ENCODE measurements at places on chromosomes 11 and 22.

DNA sequence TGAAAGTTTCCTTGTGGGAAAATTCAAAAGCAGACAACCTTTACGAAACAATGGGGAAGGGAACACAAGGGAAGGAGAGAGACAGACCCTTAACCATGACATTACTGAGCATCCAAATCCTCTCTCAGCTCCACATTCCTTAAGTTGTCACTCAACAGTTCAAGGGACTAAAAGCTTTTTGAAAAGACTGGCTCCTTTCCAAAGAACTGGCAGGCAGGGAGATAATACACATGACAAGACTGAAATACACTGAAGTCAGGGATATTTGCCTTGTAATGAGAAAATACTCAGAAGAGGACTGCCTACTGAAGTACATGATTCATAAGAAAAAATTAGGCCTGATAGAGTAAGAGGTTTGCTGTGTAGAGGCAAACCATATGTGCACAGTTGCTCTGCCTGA, 69.1 kb downstream of the SMCO4 start:
- no peak for DNase-seq

DNA sequence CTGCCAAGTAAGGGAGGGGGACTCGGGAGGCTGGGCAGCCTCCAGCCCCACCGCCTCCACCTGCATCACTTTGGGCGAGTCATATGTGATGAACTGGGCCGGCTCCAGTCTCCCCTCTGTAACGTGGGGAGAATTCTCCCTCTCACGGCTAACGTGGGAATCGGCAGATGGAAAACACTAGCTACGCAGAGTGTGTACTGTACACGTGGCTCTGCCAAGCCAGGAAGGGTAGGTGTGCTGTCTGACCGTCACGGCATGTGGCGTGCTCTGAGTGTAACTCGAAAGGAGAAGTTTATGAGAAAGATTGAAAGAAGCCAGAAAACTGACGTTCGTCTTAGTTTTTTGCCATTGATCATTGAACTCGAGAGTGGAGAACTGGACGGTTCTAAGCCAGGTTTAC, 13.7 kb downstream of the TRMU start:
- no peak for DNase-seq

DNA sequence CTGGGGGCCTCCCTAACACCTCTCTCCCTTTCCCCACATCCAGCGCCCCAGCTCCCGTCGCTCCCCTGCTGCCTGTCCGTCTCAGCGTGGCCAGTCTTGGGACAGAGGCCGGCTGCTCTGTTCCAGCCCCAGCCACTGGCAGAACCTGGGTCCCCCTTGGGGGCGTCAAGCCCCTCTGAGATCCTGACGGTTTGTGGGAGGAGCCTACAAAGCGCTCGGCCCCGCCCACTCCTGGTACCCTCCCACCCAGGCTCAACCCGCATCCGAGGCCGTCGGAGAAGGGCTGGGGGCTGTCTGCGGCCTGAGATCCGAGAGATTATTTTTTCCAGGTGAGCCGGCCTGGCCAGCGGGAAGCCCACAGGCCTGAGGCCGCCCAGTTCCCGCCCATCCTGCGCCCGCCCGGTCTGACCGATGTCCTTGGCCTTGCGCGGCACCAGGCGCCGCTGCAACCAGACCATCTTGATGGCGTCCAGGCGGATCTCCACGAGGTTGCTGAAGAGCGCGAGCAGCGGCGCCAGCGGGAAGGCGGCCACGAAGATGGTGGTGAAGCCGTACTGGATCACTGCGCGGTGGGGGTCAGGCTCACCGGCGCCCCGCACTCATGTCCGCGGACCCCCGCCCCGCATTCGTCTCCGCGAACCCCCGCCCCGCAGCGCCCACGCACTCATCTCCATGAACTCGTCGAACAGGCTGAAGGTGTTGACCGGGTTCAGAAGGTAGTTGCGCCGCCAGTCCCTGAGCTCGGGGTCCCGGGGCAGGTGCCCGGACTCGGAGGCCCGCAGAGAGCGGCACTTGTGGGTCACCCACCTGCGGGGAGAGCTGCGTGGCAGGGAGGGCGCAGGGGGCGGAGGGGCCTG, 5.5 kb upstream of the SIGIRR start:
- DNase-seq, result no peak

- DNase-seq, result no peak
These were observed 1395.9 kb downstream of the FAM181B start for GRCh38 chr11:81337756-81338155.

DNA sequence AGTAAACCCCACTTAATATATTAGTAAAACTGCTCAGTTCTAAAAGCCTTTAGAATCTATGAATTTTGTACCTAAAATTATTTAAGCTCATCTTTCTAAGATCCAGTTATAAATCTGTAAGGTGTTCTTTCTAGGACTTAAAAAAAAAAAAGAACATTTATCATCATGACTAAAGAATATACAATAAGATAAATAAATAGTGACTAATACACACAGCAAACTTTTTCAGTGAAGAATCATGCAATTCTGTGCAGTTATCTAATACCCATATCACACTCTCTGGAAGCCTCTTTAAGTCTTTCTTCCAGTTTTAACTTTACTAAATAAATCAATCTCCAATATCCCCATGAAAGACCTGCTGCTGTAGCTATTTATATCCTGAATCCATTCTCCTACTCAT, 59.8 kb downstream of the CEP57 start:
- DNase-seq, result no peak

- DNase-seq, result no peak
These were observed at the start of gene C11orf52 for GRCh38 chr11:111918390-111919256. Gene C11orf52, plus strand, starts transcription at chr11:111918913. Its CDS starts 60 bp downstream, at chr11:111918973.

DNA sequence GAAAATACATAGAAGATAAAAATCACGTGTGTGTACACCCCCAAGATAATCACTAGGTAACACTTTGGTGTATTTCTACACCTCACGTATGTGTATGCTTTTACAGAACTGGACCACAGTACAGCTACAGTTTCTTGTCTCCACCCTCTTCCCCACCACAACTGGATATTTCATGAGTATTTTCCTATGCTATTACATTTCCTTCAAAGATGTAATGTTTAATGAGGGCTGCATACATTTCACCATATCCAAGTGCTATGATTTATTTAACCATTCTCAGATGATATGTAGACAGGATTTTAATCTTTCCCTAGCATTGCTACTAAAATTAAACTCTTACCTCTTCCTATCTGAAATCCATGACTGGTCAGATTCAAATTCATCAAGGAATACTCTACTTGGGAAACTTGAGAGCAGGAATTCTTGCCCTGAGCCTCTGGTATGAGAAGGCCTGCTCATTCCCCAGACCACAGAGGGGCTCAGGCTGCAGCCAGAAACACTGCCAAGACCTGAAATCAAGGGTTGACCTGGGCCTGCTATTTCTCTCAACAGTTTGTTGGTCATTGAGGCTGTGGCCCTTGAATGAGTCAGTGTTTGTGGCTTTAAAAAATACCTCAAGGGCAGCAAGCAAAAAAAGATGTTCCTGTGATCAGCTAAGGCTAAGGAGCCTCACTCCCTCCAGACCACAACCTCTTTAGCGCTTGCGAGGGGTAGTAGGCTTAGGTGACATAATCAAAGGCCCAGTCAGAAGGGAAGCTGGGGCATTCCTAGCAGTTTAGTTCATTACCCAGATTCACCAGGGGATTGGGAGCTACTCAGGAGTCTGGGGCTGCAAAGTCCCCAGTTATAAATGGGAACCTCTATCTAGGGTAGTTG, 55.5 kb downstream of the ABTB2 start:
- no peak for DNase-seq

- DNase-seq, result no peak
These were observed 2.1 kb downstream of the ALDH3B1 start for GRCh38 chr11:68012044-68012842.

DNA sequence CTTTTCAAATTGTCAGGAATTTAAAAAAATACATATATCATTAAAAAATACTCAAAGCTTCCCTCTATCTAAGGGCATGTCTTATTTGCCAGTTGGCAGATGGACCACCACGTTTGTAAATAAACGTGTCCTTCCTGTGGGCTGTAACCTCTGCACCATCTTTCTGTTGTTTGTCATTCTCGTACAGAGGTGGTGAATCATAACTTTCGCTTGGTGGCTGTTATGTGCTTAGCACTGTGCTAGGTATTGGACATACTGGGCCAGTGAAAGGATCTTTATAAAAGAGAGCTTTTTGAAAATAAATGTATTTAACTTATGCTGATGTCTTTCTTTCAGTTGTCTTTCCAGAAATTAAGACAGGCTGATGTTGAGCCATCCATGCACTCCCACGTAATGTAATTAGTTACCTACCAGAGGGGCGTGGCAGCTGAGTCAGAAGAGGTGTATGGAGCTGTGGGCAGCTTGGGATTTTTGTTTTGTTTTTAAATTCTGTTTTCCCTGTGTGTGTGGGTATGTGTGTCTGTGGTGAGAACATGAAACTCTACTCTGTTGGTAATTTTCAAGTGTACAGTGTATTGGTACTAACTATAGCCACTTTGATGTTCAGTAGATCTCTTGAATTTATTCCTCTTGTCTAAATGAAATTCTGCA, 62.7 kb downstream of the TECTA start:
- DNase-seq, result no peak

DNA sequence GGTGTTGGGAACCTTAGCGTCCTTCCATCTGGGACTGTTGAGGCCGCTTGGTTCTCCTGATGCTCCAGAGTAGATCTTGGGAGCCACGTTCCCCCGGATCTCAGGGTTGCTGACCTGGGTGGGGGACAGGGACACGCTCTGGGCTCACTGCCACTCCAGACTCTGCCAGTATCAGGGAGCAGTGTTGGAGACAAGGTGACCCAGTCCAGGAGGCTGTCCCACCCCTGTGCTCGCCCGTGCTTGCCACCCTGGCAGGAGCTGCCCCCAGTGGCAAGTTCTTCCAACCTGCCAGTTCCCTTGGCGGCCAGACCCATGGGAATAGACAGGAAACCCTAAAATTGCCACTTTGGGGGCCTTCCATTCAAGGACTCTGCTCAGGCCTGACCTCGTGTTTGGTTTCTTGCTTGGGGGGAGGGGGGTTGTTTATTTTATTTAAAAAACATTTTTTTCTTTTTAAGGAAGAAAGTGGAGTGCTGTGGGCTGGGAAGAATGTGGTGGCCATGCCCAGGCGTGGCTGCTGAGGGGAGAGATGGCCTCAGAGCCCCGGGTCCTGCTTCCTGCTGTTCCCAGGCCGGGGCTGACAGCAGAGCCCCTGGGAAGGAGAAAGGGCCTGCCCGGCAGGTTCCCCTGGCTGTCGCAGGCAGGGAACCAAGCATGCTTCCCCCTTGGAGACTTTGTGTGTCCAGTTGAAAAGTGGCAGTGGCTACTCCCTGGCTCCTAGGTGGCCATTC, 7.2 kb downstream of the GRK2 start:
- DNase-seq, result no peak

DNA sequence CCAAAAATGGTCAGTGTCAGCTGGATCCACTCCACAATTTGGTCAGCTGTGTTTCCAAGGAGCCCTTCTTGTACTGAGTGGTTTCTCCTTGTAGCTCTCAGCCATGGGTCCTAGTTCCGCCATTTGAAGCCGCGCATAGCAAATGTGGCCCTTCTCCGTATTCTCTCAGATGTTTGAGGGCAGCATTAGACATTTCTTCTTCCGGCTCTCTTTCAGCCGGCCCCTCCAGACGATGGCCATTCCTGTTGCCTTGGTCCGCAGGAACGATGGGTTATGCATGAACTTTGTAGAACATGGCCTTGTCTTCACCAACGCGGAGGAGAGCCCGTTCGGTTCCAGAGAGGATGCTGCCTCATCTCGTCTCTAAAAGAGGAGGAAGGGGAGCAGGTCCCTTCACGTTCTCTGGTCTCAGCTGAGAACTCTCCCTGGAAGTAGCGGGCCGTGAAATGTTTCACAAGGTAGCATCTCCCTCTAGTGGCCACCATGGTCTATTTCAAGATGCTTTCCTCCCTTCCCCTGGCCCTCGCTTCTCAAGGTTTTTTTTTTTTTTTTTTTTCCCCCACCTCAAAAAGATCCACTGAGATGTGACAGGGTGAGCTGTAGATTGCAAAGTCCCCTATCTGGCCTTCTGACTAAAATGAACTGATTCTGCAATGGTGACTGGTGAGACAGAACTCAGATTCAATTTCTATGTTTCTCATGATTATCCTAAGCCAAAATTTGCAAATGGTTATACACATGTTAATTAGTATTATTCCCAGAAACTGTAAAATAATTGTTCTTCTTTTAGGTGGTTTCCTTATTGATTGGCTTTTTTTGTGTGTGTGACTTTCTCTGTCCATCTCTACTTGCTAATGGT, 19.8 kb upstream of the PLET1 start:
- peak; percentile 84 for DNase-seq

DNA sequence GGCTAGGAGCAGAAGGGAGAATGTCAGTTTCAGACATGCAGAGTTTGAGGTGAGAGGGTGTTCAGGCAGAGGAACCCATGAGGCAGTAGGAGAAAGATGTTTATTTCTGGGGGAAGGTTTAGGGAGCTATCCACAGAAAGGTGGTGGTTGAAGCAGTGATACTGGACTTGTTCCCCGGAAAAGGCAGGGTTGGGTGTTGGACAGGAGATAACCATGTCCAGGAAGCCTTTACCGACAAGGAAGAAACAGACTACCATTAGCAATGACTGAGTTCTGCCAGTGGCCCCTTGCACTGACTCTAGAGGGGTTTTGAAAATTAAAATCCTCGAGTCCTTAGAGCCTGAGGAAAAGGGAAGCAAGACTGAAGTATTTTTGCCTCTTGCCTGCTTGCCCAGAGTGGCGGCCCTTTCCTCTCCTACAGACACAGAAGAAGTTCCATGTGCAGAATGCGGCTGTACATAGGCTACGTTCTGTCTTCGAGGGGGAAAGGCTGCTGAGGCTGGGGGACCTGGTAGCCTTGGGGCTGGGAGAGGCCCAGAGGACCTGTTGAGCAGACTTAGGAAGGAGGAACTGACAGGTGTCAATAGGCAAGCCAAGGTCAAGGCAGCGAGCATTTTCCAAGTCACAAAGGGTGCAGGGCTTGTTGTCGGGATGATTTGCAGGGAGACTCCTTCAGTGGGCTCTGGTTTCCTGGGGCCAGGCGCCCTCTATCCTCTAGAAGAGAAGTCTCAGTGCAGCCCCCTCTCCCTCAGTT, 146.7 kb downstream of the LDLRAD3 start:
- no peak for DNase-seq

GRCh38 chr11:74019860-74020259, 11.0 kb upstream of the UCP3 start:
- DNase-seq, result peak; percentile 22

GRCh38 chr11:27429761-27430393, 42.7 kb downstream of the LGR4 start:
- no peak for DNase-seq

- no peak for DNase-seq
These were observed 1026.7 kb downstream of the TBC1D22A start for GRCh38 chr22:47789171-47789570.

DNA sequence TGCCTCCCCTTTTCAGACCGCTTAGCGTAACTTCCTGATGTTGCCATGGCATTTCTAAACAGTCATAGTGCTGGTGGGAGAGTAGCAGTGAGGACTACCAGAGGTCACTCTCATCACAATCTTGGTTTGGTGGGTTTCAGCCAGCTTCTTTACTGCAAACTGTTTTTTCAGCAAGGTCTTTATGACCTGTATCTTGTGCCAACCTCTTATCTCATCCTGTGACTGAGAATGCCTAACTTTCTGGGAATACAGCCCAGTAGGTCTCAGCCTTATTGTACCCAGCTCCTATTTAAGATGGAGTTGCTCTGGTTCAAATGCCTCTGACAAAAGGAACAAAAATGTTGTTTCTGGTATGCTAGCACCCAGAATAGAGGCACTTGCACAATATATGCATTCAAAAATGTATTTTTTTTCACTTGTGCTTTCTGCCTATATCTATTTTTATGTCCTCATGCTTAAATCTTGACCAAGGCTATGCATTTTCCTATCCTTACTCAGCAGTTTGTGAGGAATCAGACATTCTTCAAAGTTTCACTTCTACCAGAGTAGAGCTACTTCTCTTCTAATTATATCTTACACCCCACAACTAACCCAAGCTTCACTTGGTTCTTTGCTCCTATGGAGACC, 16.1 kb upstream of the OR51M1 start:
- DNase-seq, result no peak

GRCh38 chr11:131763193-131763890, 392.9 kb downstream of the NTM start:
- DNase-seq, result no peak

Data from CD4-positive, alpha-beta T cell treated with Interleukin-2 at 100 ng/mL for 4 hours (primary cell).